ENCODE measurements at places on chromosomes 11 and 22. TPM values are rescaled to one million over a fixed set of nuclear protein-coding genes. Genes with fewer than 3 reads are reported as not detected.

DNA sequence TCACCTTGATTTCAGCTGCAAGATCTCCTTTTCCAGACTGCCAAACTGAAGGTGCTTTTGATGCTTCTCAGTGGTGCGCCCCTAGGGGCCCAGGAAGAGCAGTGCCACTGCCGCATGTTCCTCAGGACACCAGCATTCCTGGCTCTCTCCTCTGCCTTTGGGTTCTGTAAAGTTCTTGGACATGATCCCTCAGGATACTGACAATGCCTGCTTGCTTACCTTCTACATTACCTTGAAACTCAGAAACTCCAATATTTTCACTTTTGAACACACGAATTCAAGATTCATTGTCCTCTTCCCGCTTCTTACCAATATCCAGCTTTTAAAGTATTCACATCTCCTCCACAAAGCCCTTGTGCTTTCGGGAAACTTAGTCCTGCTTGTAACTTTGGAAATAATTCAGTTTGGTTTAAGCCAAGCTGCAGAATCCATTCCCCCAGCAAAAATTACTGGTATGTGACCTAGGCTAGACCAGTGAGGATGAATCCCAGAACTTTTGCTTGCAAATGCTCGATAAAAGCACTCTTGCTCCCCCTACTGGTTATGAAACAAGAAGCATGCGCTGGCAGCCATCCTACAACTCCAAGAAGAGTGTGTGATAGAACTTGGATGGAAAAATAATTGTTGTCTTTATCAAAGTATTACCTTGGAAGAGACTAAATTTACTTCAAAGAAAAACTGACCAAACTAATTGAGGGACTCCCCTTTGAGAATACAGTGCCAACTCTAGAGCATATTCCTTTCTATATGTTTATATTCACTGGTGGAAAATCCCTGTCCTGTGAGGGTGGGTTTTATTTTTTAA is 16.5 kb upstream of the OR5B21 start:
- H3K27me3 ChIP-seq, result no peaks in the 10 kb centered on the region
- peaks cover 51% of the 10 kb centered on the region for H3K36me3 ChIP-seq

DNA sequence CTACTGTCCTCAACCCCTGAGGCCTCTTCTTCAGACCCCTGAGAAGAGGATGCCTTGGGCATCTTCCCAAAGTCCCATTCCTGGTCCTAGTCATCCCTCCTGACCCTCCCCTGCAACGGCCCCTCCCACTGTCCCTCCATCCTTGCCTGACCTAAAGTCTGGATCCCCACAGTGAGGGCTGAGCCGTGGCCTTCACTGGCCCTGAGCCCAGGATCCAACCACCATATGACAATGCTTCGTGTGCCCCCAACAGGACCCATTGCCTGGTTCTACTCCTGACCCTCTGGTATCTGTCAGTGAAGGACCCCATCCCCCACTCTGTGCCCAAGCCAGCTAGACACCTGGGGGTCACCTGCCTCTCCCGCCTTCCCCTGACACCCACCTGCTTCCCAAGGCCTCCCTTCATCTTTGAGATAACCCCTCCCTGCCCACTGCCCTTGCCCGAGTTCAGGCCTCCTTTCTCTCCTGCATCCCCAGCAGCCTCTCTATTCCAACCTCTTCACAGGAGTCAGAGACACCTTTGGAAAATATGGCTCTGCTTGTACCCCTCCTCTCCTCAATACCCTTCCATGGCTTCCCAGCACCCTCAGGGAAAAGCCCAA is 48.0 kb downstream of the LRRC32 start:
- H3K4me1 ChIP-seq, result peaks cover 17% of the 10 kb centered on the region
- no peak overlapping the region for H3K27ac ChIP-seq
- no peak overlapping the region for H3K4me3 ChIP-seq
- peaks cover 20% of the 10 kb centered on the region for H3K36me3 ChIP-seq

The CD6 gene
- total RNA-seq, result 308 TPM

- H3K27me3 ChIP-seq, result no peaks in the 10 kb centered on the region
- no peak for DNase-seq
- H3K4me1 ChIP-seq, result peaks cover 28% of the 10 kb centered on the region
- no peak overlapping the region for H3K4me3 ChIP-seq
- no peak overlapping the region for H3K27ac ChIP-seq
These were observed 43.2 kb downstream of the PPP6R3 start for GRCh38 chr11:68503792-68504191.

DNA sequence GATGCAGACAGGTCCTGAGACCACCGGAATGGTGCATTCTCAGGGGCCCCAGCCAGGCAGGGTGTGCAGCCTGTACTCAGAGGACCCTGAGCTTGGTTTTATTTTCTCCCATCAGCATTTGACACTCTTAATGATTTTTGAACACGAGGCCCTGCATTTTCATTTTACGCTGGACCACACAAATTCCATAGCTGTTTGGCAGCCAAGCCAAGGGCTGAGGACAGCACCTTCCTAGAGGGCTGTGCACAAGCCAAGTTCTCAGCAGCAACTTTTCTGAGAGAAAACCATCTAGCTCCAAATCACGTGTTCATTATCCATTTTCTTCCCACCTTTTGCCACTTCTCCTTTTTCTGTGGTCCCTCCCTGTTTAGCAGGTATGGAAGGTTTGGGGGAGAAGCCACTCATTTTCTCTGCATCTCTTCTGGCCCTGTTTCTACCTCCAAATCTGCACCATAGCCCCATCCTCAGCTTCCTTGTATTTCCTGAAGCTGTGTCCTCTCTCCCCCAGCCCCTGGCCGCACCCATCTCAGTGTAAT is 60.4 kb downstream of the TRAF6 start:
- H3K27me3 ChIP-seq, result peaks cover 19% of the 10 kb centered on the region
- no peak overlapping the region for H3K4me3 ChIP-seq
- no peak overlapping the region for H3K27ac ChIP-seq
- peaks cover 37% of the 10 kb centered on the region for H3K36me3 ChIP-seq
- H3K4me1 ChIP-seq, result peaks cover 46% of the 10 kb centered on the region
- no peak for DNase-seq

All from activated T-helper 2 cell treated with anti-CD3 and anti-CD28 coated beads, Interferon-gamma antibody, Interleukin-2, Interleukin-4, amounts not matched to agents 10 μg/mL and 5 μg/mL and 100 μg/mL, durations not matched to agents 14 hours and 24 hours and 36 hours (primary cell).